ENCODE measurements at places on chromosomes 6 and 20. TPM values are rescaled to one million over a fixed set of nuclear protein-coding genes. Genes with fewer than 3 reads are reported as not detected.

MOCS3 gene
- total RNA-seq, result 0.59 TPM

DNA sequence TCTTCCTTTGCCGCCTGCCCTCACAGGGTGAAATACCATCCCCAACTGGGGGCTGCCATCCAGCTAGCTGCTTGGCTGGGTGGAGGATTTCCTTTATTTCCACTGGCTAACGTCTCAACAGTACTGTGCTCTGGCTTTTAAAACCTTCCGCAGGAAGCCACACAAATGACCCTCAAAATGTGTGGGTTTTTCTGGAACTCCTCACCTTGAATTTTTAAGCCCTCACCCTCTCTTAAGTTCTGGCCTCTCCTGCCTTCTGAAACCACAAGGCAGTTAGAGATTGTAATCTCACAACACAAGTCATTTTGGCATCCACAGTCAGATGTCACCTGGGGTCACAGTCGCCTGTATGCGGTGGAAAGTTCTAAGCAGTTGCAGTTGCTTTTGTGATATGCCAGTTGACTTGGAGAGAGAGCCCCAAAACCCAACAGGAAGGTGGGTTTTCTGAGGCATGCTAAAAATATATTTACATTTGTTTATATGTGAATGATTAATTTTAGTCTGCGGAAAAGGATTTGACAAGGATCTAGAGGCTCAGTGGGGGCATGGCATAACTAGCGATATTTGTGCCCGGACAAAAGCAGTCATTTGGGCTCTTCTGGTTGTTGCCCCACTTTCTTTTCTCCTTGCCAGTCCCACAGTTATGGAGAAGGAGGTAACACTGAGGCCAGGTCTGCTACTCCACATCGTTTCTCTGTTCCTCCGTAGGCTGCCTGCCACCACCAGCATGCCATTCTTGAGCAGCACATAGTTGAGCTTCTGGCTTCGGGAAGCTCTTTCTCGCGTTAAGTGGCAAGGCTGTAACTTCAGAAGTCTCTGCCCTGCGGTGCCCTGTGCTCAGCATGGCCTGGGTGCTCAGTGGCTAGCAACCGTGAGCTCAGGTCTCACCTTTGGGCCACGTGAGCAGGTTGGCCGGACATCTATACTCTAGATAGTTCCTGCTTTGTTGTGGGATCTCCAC, 335.3 kb downstream of the CD83 start:
- DNase-seq, result no peak

DNA sequence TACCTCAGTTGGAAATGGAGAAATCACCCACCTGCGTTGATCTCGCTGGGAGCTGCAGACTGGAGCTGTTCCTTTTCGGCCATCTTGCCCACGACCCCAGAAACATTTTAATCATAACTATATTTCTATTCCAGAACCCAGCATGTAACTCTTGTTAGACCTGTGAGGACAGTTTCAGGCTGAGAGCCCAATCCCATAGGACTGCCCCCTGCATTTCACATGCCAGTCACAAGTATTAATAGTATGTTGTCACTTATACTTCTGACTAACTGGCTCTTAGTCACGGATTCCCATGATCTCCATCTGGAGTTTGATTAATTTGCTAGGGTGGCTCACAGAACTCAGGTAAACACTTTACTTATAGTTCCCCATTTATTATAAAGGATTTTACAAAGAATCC, 96.0 kb upstream of the PRND start:
- no peak for DNase-seq

GRCh38 chr6:26194816-26195375, 107.7 kb downstream of the HFE start:
- no peak for DNase-seq

DNA sequence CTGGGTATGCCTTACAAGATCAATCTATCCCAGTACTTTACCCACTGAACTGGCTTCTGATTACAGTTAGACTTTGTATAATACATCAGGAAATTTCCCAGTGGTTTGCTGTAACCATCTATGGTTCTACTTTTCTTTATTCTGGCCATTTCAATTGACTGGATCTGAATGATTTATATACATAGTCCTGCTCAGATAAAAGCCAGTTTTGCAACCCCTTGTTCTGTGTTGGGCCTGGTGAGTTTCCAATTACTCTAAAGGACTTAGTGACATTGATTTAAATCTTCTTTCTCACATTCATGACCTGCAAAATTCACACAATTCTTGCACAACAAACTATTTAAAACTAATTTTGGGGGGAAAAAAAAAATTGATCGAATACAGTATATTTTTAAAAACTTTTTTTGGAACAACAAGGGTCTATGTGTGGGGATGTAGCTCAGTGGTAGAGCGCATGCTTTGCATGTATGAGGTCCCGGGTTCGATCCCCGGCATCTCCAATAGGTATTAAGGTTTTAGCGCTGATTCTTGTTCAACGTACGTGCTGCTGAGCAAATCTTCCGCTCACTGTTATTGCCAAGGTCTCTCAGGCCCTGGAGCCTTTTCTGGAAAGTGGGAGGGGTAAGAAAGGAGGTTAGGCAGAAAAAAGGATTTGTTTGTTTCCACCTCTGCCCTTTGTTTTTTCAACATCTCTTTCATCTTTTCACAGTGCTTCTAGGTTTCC, 117.5 kb downstream of the GPX5 start:
- no peak for DNase-seq

GRCh38 chr6:7914991-7915789, 4.6 kb upstream of the TXNDC5 start:
- DNase-seq, result peak; percentile 69

GRCh38 chr20:41221614-41222218, 84.4 kb downstream of the PLCG1 start:
- no peak for DNase-seq

- no peak for DNase-seq
Measured at GRCh38 chr20:1423625-1424106, 30.8 kb upstream of the FKBP1A start.

GRCh38 chr20:61949714-61950640, 115.7 kb downstream of the TAF4 start:
- DNase-seq, result no peak

DNA sequence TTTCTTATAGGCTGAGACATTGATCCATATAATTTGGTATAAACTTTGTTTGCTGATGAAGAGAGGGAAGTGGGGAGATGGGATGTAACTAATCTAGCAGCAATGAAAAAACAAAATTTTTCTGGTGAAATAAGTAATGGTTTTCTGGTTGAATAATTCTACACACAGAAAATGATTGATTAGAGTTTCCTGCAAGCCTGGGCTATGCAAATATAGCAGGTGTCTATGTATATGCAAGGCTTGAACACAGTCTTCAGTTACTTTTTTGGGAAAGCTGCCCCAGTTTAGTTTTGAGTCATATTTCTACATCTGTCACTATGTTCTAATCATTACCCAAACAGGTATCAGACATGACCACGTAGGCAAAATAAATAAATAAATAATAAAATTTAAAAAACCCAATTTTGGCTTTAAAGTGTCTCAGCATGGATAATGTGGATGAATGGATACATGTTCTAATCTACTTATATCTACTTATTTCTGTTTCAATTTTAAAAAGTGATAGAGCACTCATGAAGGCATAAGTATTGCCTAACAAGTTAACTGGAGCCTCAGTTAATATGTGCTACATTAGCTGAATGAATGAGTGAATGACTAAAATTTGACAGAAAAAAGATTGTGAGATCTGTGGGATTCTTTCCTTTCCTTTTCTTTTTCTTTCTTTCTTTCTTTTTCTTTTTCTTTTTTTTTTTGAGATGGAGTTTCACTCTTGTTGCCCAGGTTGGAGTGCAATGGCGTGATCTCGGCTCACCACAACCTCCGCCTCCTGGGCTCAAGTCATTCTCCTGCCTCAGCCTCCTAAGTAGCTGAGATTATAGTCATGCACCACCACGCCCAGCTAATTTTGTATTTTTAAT, 37.2 kb upstream of the TFB1M start:
- DNase-seq, result no peak

- no peak for DNase-seq
Measured at GRCh38 chr20:2920473-2920872, 47.2 kb downstream of the PTPRA start.

BPIFB2 gene
- not detected for total RNA-seq

GRCh38 chr6:82348130-82348529, 15.5 kb upstream of the TPBG start:
- DNase-seq, result no peak

RSPO4 gene
- total RNA-seq, result not detected

DNA sequence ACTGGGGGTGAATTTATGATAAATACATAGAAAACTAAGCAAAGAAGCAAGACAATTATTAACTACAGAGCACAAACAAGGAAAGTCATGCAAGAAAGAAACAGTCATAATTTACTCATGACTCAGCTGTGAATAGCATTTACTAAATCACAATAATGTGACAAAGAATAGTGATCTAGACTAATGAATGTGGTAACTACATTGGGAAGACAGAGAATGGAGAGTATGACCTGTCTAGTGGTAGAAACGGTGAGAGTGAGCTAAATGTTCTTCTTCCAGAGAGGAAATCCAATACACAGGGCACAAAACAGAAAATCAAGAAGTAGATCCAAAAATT, 153.5 kb upstream of the DST start:
- no peak for DNase-seq

CCHCR1 gene
- total RNA-seq, result 0.59 TPM

GRCh38 chr6:85662251-85662650, 19.6 kb upstream of the SYNCRIP start:
- DNase-seq, result no peak

- no peak for DNase-seq
Measured at GRCh38 chr6:92126088-92126487, 1293.3 kb downstream of the EPHA7 start.

- DNase-seq, result no peak
Measured at GRCh38 chr6:56970849-56971248, 15.9 kb downstream of the BEND6 start.

CDC5L gene
- total RNA-seq, result 42.0 TPM

Data from uterus (tissue), 4 donors.